ENCODE measurements at places on chromosomes 7 and 10. TPM values are rescaled to one million over a fixed set of nuclear protein-coding genes. Genes with fewer than 3 reads are reported as not detected.

The CALN1 gene
- 1.3 TPM for polyA plus RNA-seq

The MOGAT3 gene
- polyA plus RNA-seq, result 0.53 TPM

The KIAA1549 gene
- 13.6 TPM for polyA plus RNA-seq

GRCh38 chr10:47031211-47031900, 120.1 kb downstream of the PTPN20 start:
- DNase-seq, result no peak

DNA sequence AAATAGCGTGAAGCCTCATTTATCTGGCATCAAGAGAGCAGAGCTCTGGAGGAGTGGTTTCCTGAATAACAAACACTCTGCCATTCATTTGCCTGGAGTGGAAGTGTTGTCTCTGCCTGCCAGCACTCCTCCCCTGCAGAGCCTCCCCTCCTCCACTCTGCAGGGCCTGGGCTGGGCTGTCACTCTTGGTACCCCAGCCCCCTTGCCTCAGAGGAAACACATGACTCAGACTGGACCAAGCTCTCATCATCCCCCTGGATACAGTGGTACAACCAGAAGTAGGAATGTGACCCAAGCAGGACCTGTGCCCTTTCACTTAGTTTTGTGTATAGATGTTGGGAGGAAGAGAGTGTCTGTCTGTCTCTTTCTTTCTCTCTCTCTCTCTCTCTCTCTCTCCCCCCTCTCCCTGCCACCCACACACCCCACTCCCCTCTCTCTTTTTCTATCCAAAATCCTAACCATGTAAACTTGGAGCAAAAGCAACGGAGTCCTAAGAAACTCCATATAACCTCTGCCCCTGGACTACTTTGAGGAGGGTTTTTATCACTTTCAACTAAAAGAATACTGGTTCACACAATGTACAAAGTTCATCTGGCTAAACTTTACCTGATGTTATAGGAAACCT, 43.9 kb downstream of the DOCK4 start:
- peak; percentile 61 for DNase-seq

DNA sequence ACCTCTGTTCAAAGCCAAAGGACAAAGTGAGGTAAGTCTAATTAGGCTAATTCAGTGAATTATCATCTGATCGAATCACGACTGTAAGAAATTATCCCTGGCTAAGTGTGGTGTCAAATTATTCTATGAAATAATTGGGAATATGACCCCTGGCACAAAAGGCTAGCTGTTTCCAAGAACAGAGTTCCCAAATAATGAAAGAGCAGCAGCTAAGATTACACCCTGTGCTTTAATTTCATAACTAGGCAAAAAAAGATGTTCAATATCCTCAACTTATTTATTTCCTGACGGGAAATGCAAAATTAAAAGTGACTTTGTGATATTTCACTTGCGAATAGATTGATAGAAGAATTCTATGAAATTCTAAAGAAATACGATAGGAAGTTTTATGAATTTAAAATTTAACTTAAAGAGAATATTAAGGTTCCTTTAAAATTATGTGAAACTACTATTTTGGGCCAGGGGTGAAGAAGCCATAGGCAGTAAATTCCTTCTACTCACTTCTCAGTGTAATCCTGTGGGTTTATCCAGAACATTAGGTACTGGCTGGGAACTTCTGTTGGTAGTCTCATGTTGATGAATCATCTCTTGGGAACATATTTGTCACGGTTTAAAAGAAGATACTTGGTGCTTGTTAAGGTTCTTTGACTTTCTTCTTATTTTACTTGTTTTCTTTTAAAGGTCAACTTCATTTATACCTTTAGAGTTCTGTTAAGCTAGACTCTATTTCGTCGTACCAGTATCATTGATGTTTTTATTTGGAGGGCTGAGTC, 148.5 kb downstream of the POLR1F start:
- DNase-seq, result no peak

DNA sequence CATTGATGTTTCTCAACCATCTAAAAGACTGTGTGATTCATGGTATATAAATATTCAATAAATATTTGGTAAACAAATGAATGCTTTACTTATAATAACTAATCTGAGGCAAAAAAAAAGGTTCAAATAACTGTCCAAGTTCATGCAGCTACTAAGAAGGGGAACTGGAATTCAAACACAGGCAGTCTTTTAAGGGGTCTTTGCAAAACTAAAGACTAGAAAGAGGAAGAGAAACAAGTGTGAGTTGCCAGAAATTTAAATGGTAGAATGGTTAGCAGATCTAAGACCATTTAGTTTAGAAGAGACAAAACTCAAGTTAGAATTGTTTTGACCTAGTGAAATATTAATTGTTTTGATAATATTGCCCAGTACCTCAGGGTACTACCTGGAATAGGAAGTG, 642.0 kb upstream of the LRRN3 start:
- DNase-seq, result no peak

GRCh38 chr7:137933270-137934017, 68.4 kb downstream of the CREB3L2 start:
- no peak for DNase-seq

DNA sequence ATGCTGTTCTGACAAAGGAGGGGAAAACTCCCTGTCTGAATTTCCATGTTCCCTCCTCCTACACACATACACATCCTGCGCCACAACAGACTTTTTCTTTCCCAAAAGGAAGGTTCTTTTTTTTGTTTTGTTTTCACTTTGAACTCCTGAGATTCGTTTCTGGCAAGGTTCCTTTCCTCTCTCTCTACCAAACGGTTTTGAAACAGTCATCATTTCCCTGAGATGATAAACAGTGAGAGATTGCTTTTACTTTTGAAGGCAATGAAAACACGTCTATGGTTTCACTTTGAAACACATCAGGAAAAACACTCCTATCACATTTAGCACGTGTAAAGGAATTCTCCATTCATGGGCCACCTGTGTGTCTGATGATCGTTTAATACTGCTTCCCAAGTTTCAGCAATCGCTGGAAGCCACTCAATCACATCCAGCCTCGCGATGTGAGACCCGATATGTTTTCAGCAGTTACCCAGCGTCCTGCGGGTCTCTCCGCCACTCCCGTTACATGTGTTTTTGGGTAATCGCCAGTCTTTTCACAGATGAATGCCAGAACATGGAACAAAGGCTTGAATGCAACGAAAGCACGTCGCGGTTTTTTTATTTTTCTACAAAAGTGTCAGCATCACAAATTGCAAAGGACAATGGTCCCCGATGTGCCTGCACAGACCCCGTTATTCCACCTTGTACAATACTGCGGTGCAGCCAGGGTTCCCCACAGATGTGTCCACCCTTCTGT, 62.8 kb upstream of the CUX1 start:
- DNase-seq, result no peak

- no peak for DNase-seq
Measured at GRCh38 chr7:90469554-90469953, at the start of gene PTTG1IP2. PTTG1IP2 (plus strand) TSS chr7:90469639; CDS start chr7:90469787, 148 bp downstream.

GRCh38 chr7:101453617-101454016, 90.9 kb downstream of the COL26A1 start:
- DNase-seq, result no peak
